ENCODE measurements at places on chromosomes 1 and 21. TPM values are rescaled to one million over a fixed set of nuclear protein-coding genes. Genes with fewer than 3 reads are reported as not detected.

The EPHA10 gene
- total RNA-seq: not detected

The AADACL3 gene
- total RNA-seq: not detected

The GJA8 gene
- total RNA-seq: not detected

The TCEANC2 gene
- total RNA-seq: 4.8 TPM

The TMEM240 gene
- 2.4 TPM for total RNA-seq

The IFFO2 gene
- 8.6 TPM for total RNA-seq

GRCh38 chr1:39458991-39459390 is 32.4 kb upstream of the BMP8A start:
- no peak for DNase-seq

DNA sequence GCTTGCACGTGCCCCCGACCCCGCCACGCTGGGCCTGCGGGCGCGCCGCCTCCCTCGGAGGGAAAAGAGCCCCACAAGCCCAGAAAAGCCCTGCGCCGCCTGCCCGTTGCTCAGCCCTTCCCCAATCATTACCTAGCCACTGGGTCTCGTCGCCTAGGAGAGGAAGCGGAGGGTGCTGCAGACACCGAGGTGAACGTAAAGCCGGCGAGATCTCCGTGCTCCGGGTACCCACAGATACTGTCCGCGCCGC is at the start of gene ENO1:
Gene ENO1, minus strand, starts transcription at position 239 of the 250 bp plus-strand sequence. CDS start 3,778 bp downstream, outside the sequence.
- no peak for DNase-seq

DNA sequence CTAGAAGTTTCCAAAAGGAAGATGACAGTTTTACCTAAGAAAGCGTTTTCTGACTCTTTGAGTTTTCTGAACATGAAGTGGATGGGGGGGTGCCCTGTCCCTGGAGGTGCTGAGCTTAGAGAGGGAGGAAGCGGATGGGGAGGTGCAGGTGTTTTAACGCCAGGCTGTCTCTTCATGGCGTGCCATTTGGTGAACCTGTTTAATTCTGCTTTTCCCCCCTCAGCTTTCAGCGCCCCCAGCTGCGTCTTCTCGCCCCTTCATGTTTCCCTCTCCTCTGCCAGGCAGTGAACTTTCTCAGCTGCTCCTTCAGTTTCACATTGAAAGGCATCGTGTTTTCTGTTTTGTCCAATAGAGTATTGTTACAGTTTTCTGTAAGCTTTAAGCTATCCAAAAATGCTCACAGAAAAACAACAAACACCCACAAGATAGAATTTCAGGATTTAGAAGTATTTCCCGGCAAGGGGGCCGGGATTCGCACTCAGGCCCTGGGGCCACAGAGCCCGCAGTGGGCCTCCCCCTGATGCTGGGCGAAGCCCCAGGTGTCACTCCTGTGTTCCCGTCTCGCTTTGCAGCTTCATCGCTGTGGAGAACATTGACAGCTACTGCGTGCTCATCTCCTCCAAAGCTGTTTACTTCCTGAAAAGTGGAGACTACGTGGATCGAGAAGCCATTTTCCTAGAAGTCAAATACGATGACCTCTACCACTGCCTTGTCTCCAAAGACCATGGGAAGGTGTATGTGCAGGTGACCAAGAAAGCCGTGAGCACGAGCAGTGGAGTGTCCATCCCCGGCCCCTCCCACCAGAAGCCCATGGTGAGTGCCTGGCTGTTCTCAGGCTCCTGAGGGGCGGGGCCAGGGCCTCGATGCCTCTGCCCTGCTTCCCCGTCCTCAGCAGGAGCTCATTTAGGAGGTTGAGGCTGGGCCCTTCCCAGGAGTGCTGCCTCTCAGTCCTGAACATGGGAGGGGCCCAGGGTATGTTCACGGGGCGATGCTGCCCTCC is 111.4 kb downstream of the DHRS3 start:
- no peak for DNase-seq

DNA sequence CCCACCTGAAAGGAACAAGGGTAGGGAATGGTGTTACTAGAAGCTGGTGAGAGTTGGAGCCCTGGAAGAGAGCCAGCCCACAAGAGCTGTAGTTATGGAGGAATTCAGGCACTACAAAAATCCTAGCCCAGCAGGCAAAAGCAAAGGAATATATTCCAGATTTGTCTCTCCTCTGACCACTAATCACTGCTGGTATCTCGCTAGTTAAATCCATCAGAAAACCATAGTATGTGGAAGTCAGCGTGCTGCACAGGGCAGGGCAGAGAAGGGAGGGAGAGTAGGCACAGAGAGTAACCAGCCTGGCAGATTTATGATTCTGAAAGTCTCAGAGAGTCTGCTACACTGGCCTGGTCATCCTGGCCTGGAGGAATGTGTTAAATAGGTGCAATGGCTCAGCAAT is 88.6 kb downstream of the SELENOF start:
- DNase-seq: peak; percentile 29

DNA sequence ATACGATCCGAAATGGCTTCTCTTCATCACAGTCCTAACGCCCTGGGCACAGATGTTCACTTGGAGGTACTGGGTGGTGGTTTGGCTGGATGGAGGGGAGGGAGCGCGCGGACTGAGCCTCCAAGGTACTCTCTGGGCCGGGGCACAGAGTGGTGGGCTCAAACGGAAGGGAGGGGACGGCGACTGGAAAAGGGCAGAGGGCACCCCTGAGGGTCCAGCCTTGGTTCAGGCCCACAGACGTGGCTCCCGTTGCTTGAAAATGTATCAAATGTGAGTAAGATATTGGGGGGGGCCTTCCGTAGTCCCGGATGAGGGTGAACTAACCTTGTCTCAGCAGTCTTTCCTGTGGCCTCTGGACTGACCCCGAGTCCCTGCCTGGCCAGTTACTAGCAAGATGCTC is 463 bp downstream of the IL12RB2 start:
- no peak for DNase-seq

GRCh38 chr1:53296117-53296749 is 31.6 kb downstream of the LRP8 start:
- DNase-seq: no peak

DNA sequence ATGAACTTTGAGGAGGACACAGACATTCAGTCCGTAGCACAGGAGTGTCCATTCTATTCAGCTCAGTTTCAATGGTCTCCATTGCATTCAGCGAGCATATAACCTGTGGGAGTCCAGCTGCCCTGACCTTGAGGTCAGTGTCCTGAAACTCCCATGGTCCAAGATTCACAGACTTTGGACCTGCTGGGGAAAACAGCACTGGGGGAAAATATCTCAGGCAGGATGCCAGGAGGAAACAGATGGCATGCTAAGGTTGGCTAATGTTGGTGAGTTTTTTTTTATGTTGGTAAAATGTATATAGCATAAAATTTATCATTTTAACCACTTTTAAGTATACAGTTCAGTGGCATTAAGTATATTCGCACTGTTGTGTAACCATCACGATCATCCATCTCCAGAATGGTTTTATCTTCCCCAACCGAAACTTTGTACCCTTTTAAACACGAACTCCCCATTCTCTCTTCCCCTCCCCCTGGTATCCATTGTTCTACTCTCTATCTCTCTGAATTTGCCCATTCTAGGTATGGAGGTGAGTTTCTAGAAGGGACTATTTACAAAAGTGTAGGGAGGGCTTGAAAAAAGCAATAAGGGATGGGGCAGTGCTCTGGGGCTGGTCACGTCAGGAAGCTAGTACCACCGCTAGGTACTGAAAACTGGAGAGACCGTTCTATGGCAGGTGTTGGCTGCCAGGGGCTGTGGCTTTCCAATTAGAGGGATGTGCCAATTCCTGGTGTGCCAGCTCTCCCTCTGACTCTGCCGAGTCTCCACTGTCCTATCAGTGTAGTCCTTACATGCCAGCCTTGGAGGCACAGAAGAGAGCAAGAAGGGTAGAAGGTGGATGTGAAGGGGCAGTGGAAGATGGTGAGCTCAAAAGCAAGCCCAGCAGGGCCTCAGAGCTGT is 85.3 kb downstream of the FOXD2 start:
- no peak for DNase-seq

DNA sequence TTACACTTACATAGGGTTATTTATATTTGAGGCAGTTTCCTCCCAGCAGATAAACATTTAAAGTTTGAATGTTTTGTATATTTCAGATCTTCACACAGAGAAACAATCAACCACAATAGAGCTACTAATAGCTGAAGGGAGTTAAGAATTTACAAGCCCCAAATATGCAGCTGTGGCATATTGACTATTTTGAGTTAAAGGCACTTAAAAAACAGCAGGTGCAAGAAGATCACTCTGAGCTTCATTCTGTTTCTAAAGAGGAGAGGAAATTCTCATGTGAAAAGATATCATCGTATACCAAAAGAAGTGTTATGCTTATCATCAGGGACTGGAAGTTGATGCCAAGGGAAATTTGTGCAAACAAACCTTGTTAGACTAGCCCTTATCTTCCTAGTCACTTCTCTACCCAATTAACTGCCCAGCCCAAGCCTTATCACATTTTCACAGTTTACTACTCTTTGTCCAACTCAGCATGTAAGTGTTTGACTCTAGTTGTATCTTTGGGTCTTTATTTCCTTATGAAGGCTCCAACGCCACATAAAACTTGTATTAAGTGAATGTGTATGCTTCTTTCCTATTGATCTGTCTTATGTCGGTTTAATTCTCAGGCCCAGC is 66.3 kb upstream of the COG2 start:
- no peak for DNase-seq

DNA sequence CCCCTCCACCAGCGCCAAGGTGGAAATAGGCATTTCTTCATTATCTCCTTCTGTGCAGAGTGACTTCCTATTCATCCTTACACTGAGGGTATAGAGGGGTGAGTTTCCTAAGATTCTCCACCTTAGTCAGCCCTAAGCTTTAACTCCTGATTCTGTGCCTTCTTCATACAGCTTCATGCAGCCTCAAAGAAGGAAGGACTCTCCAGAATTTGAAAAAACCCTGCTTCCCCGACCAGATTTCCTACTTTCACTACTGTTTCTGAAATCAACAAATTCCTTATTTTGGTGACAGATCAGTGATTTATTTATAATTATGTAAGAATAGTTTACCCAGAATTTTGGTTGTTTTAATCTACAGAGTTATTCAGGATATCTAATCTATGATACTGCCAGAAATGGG is 28.6 kb downstream of the GFI1 start:
- DNase-seq: no peak

- no peak for DNase-seq
Measured at GRCh38 chr1:201989354-201990128, 7.1 kb downstream of the RNPEP start.

- DNase-seq: peak; percentile 92
Measured at GRCh38 chr1:208652296-208653160, 408.3 kb upstream of the PLXNA2 start.

GRCh38 chr1:239944666-239945065 is 147.0 kb upstream of the FMN2 start:
- no peak for DNase-seq

DNA sequence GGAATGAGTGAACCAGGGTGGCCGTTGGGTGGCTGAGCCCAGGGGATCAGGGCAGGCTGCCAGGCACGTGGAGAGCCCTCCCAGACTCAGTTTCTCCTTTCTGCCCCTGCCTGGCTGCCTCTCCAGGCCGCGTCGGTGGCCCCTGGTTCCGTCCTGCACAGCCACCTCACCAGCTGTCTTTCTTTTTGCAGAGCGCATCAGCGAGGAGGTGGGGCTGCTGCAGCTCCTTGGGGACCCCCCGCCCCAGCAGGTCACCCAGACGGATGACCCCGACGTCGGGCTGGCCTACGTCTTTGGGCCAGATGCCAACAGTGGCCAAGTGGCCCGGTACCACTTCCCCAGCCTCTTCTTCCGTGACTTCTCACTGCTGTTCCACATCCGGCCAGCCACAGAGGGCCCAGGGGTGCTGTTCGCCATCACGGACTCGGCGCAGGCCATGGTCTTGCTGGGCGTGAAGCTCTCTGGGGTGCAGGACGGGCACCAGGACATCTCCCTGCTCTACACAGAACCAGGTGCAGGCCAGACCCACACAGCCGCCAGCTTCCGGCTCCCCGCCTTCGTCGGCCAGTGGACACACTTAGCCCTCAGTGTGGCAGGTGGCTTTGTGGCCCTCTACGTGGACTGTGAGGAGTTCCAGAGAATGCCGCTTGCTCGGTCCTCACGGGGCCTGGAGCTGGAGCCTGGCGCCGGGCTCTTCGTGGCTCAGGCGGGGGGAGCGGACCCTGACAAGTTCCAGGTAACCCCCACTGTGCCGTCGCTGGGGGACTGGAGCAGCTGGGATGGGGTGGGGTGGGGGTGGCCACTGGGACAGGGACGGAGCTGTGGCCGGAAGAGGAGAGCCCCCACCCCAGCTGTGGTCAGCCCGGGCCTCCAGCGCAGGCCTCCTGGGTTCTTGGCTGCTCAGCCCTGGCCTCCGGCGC is 63.3 kb downstream of the COL18A1 start:
- no peak for DNase-seq

Measured in tongue (tissue), 3 donors.